ENCODE measurements at places on chromosomes 1 and 21. TPM values are rescaled to one million over a fixed set of nuclear protein-coding genes. Genes with fewer than 3 reads are reported as not detected.

The UCHL5 gene
- 17.5 TPM for total RNA-seq

The PTGS2 gene
- 69.3 TPM for total RNA-seq

DNA sequence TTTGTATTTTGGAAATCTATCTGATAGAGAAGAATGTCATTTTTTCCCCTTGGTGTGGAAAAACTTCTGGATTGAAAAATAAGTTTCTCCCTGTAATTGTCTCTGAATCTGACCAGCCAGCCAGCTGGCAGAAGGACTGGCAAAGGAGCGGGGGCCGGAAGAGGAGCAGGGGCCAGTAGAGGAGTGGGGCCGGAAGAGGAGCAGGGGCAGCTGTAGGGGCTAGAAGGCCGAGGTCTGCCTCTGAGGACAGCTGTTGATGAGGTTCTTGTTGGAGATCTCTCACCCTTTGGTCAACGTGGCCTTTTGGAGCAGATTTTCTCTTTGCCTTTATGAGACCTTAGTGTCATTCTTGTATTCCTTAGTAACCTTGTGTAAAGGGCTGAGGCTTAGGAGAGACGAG is 121.8 kb downstream of the GALNT2 start:
- no peak for DNase-seq
- H3K36me3 ChIP-seq: no peaks in the 10 kb centered on the region
- no peaks in the 10 kb centered on the region for H3K27me3 ChIP-seq
- H3K27ac ChIP-seq: no peak overlapping the region
- H3K4me1 ChIP-seq: peaks cover 15% of the 10 kb centered on the region
- H3K4me3 ChIP-seq: no peak overlapping the region

- H3K27ac ChIP-seq: no peak overlapping the region
- no peak for DNase-seq
- no peaks in the 10 kb centered on the region for H3K4me1 ChIP-seq
- no peaks in the 10 kb centered on the region for H3K27me3 ChIP-seq
Observed at GRCh38 chr1:118861216-118861615, 126.9 kb downstream of the TBX15 start.

- H3K4me3 ChIP-seq: no peak overlapping the region
- DNase-seq: no peak
- H3K27me3 ChIP-seq: peaks cover 18% of the 10 kb centered on the region
- no peaks in the 10 kb centered on the region for H3K36me3 ChIP-seq
- no peak overlapping the region for H3K27ac ChIP-seq
Observed at GRCh38 chr1:200916681-200917080, 22.0 kb downstream of the INAVA start.

DNA sequence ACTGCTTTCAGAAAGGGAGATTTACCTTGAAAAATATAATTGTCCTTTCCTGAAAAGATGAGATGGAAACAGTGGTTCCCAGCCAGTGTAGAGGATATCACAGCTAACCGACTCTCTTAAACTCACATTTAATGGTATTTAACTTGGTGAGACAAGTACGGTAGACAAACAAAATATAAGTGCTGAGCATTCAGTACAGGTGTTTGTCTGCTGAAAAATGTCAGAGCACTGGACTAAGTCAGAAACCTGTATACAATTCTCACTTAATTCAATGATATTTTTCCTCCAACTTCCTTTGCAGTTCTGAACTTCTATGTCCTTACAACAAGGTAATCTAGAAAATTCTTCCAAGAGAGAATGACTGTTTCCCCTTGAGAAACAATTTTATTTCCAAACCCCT is at the start of gene LCE1B:
TSS of gene LCE1B (plus strand) at position 301 of the 400 bp plus-strand sequence. CDS start 476 bp downstream, outside the sequence.
- H3K27ac ChIP-seq: no peak within 1 kb of the TSS
- H3K4me1 ChIP-seq: no peaks in the 10 kb centered on the region
- no peaks in the 10 kb centered on the region for H3K36me3 ChIP-seq
- no peak within 1 kb of the TSS for H3K4me3 ChIP-seq

DNA sequence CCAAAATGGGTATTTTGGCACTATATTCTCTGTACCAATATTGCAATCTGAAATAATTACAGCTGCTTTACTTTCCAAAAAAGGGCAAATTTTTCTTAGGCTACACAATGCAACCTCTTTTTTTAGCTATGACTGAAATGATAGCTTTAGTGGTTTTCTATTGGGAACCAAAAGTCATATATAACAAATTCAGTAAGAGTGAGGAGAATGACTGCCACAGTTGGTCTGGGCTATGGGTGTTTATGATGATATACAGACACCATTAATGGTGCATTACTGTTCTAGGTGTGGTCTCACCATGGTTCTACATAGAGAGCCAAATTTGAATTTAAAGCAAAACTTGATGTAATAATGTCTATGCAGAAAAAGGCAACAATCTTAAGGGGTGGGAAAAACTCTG is 72.3 kb upstream of the PTBP2 start:
- no peaks in the 10 kb centered on the region for H3K4me1 ChIP-seq
- DNase-seq: no peak
- H3K27ac ChIP-seq: no peak overlapping the region
- no peaks in the 10 kb centered on the region for H3K27me3 ChIP-seq
- no peaks in the 10 kb centered on the region for H3K36me3 ChIP-seq
